Stimulated activated CD4-positive, alpha-beta T cell treated with anti-CD3 and anti-CD28 coated beads, Interleukin-1b, Interleukin-23, amount 100 ng/mL, for 48 hours (primary cell): ENCODE measurements at places on chromosomes 3 and 15.

DNA sequence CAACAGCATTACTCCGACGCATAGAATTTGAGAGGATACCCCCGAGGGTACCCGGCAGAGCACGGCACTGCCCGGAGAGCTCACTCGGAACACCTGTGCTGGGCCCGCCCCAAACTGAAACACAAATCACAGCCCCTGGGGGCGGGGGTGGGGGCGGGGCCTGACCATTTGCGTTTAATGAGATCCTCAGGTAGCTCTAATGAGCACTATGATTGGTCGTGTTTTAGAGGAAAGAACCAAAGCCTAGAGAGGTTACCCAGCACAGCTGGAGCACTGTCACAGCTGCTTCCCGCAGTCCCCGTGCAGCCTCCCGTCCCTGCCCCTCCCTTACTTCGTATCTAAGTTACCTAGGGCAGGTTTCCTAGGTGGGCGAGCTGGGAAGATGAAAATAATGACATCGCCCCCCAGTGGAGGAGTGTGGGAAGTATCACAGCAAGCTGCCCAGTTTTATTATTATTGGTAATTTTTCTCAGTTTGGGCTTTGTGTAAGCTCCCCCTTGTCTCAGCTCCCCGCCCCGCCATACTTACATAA is 187.1 kb downstream of the PDE8A start:
- DNase-seq, result peak; percentile 53

- DNase-seq, result peak; percentile 24
Observed at GRCh38 chr15:52217186-52217585, 26.0 kb upstream of the GNB5 start.

DNA sequence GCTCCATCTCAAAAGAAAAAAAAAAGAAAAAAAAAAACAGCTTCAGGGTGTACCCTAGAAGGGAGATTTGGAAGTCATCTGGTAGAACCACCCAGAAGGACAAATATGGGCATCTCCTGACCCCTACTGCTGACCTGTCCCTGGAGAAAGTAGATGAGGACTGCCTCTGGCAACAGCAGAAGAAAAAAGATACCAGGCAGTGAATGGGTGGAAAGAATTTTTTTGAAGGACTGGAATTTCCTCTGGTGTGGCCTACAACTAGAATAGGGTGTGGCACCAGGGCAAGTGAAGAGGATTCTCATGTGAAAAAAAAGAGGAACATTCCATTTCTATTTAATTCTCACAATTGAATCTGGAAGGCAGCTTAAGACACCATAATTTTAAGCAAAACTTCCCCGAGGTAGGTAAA is 3.1 kb downstream of the ANXA2 start:
- DNase-seq, result no peak

DNA sequence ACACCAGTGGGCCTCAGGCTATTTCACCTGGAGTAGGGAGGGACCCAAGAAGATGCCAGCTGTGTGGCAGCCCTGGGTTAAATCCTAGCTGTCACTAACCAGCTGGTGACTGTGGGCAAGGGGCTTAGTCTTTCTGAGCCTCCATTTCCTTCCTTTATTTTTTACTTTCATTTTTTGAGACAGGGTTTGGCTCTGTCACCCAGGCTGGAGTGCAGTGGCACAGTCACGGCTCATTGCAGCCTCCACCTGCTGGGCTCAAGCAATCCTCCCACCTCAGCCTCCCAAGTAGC is 108.0 kb upstream of the SMAD3 start:
- DNase-seq, result no peak

DNA sequence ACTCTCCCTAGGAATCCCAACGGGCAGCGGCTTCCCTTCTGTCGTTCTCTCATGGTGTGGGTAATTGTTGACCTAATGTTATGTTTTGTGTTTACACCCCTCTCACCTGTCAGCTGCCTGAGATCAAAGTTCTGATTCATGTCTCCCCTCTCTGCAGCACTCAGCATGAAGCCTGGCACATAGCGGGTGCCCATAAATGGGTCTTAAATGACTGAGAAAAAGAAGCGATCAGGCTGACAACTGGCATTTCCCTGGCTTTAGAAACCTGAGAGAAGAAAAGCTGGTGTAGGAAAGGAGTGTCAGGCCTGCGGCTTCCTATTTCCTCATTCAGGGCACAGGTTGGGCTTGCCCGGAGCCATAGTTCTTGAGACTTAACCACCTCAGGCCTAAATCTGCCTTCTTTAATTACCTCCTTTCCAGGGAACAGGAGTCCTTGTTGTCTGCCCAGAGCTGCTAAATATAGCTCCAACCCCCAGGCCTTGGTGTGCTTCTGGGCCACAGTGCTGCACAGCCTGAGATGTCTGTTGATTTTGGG is 31.8 kb downstream of the LPP start:
- DNase-seq, result no peak

DNA sequence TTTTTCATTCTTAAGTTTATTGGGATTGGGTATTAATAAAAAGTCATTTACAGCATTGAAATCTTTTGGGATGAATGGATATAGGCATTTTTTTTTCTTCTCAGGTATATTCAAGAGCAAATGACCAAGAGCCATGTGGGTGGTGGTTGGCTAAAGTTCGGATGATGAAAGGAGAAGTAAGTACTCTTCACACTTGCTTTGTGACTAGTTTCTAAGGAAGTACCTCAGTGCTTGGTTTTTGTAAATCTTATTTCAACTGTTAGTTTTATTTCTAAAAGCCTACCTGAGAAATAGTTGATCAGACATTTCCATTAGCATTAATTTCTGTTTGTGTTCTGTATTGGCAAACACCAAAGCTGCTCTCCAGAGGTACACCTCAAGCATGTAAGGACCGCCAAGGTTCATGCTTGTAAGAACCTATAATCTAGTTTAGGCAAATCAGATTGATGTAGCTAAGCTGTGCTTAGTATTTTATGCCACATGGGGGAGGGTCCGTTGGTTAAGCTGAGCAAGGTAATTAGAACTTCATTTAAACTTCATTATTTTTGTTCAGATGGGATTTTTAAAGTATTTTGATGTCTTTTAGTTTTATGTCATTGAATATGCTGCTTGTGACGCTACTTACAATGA is 35.4 kb downstream of the FXR1 start:
- no peak for DNase-seq

DNA sequence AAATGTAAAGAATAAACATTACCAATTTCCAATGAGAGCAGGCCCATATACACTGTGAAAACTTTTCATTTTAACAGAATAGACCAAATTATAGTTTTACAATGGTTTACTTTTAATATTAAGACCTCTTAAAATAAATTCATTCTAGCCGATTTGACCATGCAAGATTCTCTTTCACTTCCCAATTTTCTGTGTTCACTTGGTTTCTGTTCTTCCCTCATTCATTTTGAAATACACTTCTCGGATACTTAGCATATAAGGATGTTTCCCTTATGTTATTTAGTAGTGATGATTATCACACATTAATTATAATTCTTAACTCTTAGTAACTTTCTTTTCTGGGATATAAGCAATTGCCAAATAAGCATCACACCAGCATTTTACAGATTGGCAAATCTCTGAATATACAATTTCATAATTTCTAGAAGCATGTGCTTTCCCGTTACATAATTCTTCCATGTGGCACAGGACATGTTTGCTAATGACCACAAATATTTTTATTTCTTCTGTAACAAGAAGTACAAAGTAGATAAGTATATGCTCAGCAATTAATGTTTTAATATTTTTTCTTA is 13.9 kb downstream of the OR5H15 start:
- no peak for DNase-seq

- no peak for DNase-seq
Observed at GRCh38 chr15:33357845-33358244, 47.1 kb downstream of the RYR3 start.

GRCh38 chr3:140051019-140051957 is 116.3 kb downstream of the CLSTN2 start:
- no peak for DNase-seq

- no peak for DNase-seq
Observed at GRCh38 chr3:58336135-58336882, 3.6 kb downstream of the PXK start.

DNA sequence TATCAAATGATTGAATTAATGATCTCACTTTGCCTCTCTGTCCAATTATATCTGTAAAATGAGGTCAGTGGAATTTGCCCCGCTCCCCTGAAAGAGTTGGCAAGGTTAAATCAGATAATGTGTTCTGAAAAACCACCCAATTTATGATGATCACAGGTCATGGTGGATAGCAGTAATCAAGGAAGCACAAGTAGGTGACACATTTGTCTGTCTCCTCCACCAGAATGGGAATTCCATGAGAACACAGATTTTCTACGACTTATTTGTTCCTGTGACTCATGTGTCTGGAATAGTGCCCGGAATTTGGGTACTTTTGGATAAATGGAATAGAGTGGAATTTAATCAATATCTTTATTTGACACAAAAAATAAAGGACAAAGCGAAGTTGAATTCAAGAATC is 220.9 kb upstream of the SUCLG2 start:
- DNase-seq, result no peak

DNA sequence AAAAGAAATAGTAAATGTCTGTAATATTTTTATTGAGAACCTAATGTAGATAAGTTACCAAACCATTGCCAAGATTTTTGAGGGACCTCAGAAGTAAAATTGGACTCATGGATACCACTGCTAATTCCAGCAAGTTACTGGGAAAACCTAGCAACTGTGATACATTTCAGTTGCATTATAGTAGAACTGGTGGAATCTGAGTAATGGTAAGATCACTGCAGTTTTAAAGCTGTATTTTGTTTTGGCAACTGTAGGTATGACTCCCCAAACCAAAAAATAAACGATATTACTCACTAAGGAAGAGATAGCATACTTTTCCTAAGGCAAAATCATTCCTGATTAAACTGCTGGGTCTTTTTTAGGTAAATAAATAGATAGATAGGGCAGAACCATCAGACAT is 54.0 kb downstream of the ARMC8 start:
- DNase-seq, result no peak

- no peak for DNase-seq
Observed at GRCh38 chr15:63381301-63382204, at the start of gene CA12. CA12 (minus strand) TSS chr15:63381846; CDS start chr15:63381720, 126 bp downstream.

GRCh38 chr15:68199340-68199739 is 5.8 kb downstream of the CALML4 start:
- no peak for DNase-seq

- no peak for DNase-seq
Observed at GRCh38 chr3:156543043-156543555, 11.8 kb downstream of the SSR3 start.

DNA sequence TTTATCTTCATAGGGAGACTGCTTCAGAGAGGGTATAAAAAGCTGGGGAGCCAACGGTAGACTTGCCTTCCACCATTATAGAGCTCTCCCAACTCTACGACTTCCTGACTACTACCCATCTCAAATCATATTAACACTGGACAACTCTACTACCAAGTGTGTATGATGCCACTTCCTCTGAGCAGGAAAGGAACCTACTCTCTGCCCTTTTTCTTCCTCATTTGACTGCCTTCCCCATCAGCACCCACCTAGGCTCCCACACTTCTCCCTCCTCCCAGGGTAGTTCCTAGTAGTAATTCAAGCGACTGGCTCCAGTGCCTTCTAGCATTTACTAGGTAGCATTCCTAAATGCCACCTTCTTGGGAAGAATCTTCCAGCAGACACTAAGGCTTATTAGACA is 24.5 kb upstream of the TBL1XR1 start:
- no peak for DNase-seq

DNA sequence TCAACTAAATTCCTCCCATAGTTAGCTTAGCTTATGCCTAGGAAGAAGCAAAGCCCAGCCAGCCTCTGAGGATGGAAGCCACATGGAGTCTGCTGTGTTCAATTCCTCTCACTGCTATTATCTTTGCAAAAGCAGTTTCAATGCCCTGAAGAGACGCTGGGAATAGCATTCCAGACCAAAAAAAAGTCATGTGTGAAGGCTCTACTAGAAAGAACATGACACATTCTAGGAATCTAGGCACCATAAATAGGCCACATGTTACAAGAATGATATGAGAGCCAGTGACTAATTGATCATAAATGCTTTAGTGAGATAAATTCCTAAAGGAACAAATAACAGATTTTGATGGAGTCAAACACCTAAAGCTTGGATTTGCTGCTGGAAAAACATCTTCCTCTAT is 800.8 kb downstream of the TUSC7 start:
- DNase-seq, result no peak

GRCh38 chr3:33758864-33759263 is 39.6 kb upstream of the PDCD6IP start:
- no peak for DNase-seq

- peak; percentile 2 for DNase-seq
Observed at GRCh38 chr3:131794766-131795388, 239.9 kb downstream of the CPNE4 start.

GRCh38 chr3:159640225-159640624 is 348.4 kb upstream of the IL12A start:
- no peak for DNase-seq

DNA sequence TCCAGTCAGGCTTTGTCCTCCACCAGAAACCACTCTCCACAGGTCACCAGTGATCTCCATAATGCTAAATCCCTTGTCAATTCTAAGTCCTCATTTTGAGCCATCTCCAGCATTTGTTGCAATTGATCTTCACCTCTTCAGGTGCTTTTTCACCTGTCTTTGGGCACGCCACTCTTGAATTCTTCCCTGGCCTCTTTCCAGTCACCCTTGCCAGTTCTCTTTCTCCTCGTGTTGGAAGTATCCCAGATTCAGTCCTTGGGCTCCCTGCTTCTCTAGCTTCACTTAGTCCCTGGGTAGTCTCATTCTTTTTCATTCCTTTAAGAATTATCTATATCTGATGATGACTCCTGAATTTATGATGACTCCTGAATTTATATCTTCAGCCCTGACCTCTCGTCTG is 37.5 kb downstream of the MAPK6 start:
- no peak for DNase-seq

DNA sequence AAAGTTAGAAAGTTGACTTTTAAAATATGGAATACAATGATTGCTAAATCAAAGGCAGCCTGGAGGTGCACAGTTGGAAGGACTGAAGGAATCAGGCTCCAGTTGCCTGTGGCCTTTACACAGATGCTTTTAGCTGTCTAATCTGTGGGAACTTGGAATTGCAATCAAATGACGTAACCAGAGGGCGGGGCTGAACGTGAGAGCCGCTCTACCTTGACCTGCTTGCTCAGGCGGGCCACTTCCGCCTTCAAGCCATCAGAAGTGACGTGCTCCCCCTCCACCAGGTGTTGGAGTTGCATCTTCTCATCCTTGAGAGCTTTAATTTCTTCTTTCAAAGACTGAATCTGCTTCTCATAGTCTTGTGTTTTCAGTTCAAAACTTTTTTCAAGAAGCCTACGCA is 37.7 kb upstream of the GNB5 start:
- no peak for DNase-seq

- no peak for DNase-seq
Observed at GRCh38 chr3:72728958-72729467, 119.2 kb downstream of the SHQ1 start.

DNA sequence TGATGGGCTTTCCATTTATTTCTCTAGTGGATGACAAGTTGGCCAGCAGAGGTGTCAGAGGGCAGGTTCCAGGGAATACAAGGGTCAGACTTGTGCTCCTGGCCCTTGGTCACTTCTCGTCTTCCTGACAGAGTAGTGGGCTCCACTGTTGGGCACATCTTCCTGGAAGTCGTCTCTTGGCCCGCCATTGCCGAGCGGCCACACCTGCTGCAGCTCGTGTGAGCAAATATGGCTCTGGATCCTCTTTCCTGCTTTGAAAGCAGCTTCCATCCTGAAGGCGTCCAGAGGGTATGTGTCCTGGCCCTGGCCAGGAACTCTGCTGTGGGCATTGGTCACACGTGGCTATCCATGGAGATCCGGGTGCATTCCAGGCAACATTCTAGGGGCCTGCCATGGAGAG is 100.2 kb downstream of the SNRPN start:
- DNase-seq, result no peak
